ENCODE measurements at places on chromosomes 11 and 22.

DNA sequence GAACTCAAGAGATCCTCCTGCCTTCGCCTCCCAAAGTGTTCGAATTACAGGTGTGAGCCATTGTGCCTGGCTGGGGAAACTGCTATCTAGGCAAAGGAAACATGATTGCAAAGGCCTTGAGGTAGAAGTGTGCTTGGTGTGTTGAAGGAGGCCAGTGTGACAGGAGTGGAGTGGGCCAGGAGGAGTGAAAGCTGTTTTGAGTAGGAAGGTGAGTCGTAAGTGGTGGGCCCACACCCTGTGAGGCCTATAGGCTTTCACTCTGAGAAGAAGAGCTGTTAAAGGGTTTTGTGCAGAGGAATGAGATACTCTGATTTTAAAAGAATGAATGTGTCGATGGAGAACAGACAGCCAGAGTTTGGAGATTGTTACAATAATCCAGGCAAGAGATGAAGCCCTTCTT is 43.4 kb downstream of the WEE1 start:
- no peak for DNase-seq

DNA sequence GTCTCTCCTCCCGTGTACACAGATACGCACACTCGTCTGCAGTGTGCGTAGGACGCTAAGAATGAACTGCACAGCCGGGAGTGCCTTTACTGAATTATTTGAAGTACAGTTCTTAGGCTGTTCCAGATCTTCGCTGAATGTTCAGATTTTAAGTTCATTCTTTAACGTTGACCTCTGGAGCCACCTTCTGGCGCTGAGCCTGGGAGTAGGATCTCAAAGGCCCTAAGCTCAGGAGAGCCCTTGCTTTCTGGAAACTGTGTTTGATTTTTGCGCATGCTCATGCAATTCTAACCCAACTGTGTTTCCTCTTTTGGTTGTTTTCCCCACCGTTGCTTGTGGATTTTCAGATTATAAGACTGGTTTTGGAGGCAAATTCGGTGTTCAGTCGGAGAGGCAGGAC is 22.8 kb downstream of the CTTN start:
- DNase-seq, result no peak

DNA sequence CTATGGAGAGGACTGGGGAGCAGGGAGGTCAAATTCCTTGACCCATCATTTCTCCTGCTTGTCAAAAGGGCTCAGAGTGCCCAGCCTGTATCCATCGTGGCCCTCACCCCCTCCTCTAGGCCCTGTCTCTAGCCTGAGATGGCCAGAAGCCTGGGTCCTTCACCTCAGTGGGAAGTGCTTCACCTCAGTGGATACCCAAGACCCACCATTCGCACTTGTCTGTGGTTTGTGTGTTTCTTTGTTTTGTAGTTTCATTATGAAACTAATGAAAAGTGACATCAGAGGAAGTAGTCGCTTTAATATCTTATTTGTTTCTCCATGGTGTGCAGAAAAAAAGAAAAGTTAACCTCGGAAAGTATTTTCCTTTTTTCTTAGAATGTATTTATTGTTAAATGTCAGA is 194.0 kb upstream of the CADM1 start:
- DNase-seq, result no peak

DNA sequence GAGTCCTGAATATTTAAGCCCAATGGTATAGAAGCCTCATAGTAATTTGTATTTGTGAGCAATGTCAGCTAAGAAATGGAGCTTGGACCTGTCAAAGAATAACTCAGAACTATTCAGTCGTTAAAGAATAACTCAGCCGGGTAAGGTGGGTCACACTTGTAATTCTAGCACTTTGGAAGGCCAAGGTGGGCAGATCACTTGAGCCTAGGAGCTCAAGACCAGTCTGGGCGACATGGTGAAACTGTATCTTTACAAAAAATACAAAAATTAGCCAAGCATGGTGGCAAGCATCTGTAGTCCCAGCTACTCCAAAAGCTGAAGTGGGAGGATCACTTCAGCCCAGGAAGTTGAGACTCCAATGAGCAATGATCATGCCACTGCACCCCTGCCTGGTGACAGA is 1526.5 kb downstream of the LRRC4C start:
- no peak for DNase-seq

DNA sequence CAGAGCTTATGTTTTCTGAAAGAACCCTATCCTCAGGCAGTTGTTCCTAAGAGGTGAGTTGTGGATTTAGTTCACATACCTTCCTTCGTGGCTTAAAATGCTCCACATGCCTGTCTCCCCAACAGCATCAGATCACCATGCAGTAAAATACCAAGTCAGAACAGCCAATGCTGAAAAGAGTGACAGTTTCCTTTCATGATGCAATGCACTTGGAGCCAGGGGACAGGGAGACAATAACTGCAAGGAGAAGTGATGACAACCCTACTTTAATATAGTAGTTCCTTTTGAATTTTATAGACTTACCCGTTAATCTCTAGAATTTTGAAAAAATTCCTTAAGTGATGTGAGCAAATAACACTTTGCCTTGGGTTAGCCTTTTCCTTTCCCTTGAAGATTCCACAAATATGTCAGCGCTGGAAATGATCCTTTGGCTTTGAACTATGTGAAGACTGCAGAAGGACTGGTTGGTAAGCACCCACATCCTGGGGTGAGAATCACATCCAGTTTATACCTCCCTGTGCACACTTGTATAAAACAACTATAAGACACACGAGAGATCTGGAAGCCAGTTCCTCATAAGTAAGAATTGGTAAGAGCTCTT is 71.2 kb downstream of the PIWIL4 start:
- no peak for DNase-seq

GRCh38 chr11:118128310-118128709 is 24.3 kb downstream of the SCN4B start:
- no peak for DNase-seq

GRCh38 chr11:61524963-61525587 is 16.5 kb downstream of the LRRC10B start:
- no peak for DNase-seq

DNA sequence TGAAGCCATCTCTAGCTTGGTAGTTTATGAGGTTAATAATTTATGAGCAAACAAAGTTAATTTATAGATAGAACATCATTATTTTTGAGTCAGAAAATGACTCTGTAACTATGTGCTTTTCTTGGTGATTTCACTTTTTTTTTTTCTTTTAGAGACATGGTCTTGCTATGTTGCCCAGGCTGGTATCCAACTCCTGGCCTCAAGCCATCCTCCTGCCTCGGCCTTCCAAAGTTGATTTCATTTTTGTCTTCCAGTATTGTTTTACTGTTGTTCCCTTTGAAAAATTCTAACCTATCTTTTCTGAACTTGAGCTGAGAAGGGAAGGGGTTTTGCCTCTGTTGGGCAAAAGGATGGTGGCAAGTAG is 706 bp upstream of the CXCR5 start:
- no peak for DNase-seq

- no peak for DNase-seq
Observed at GRCh38 chr11:266676-267439, 11.3 kb upstream of the NLRP6 start.

- DNase-seq, result no peak
Observed at GRCh38 chr11:108923413-108923812, 258.5 kb downstream of the DDX10 start.

DNA sequence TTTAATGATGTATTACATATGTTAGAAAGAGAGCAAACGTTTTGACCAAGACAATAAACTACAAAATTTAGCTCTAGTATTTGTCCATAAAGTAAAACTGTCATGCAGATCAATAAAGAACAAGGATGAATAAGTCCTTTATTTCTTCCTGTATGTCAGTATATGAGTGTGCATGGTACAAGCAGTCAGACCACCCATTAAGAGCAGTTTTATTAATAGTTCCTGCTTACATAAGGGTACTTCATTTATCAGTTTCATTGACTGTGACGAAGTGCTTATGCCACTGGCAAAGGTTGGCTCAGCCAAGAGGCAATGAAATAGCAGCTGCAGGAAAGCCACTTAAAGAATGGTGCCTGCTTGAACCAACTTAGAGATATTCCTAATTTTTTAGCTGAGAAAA is 913.0 kb upstream of the CNTN5 start:
- DNase-seq, result no peak

GRCh38 chr11:110764485-110764884 is 52.2 kb upstream of the ARHGAP20 start:
- DNase-seq, result no peak

DNA sequence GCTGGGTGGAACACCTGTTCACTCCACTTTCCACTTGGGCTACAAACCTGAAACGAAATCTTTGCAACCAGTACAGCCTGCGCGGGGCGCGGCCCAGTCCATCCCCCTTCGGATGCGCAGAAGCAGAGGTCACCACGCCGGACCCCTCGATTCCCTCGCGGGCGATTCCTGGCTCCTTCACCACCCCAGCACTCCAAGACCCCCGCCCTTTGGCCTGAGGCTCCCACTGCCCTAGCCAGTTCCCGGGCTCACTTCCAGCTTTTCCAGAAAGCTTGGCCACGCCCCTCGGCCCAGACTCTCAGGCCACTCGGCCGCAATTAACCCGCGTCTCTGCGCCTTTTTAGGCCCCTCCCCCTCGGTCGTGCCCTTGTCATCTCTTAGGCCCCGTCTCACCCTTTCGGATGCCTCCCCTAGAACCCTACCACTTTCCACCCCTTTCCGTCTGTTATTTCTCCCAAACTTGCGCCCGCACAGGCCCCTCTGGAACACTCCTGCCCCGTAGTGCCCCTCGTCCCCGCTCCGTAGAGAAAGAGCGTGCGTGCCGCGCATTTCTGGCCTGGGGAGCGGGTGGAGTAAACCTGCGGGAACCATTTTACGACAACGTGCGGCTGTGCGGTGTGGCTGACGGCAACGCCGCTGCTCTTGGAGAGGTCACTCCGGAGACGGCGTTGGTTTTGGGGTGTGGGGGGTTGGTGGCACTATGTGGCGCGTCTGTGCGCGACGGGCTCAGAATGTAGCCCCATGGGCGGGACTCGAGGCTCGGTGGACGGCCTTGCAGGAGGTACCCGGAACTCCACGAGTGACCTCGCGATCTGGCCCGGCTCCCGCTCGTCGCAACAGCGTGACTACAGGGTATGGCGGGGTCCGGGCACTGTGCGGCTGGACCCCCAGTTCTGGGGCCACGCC is at the start of gene DLAT:
DLAT (plus strand) TSS at position 636 of the 906 bp plus-strand sequence; CDS start at position 701, 65 bp downstream.
- peak; percentile 67 for DNase-seq

- DNase-seq, result no peak
Observed at GRCh38 chr22:39502789-39503409, 809 bp downstream of the MIEF1 start.

DNA sequence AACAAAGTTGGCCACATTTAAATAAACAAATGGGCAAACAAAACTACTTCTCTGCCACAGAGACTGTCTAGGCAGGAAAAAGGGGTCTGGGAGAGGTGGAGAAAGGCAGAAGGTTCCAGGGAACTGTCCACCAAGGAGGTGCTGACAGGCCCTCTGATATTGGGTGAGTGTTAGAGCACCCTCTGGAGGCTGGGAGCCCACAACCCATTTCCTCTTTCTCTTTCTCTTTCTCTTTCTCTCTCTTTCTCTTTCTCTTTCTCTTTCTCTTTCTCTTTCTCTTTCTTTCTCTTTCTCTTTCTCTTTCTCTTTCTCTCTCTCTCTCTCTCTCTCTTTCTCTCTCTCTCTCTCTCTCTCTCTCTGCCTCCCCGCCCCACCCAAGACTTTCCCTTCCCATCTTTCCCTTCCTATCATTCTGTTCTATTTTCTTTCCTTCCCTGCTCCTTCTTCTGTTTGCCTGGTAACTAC is 912.8 kb downstream of the DLG2 start:
- no peak for DNase-seq

- DNase-seq, result no peak
Observed at GRCh38 chr22:30381264-30381663, 5.9 kb downstream of the RNF215 start.

DNA sequence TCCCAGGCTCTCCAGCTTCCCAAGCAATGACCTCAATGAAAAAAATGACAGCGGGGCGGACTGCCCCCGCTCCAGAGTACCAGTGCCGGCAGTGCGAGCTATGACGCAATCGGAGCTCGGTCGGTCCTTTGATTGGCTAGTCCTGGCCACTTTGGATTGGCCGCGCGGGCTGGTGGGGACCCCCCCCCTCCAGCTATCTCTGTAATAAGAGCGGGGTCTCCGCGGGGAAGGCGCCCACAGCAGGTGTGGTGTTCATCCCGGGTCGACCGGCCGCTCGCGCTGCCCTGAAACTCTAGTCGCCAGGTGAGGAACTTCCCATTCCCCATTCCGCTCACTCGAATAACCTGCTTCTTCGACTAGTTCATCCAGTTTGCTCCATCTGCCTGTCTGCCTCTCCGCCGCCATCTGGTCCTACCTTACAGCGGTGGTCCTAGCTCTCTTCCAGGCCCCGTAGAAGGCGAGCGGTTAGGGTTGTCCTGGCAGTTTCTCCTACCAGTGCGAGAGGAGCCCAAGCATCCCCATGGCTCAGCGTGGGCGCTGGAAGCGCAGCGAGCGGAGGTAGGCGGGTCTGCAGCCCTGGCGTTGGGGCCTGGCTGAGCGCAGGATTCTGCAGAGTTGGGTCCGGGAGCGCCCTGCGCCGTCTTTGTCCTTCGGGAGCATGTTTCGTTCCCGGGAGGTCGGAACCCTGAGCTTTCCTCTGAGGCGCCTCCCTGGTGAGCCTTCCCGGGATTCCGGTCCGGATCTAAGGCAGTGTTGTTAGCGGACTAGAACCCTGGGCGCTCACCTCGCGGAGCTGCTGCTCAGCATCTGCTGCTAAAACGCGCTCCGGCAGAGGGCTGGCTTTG is at the start of gene CALCB:
CALCB (plus strand) TSS at position 233 of the 845 bp plus-strand sequence. CDS start 1,126 bp downstream, outside the sequence.
- DNase-seq, result no peak

GRCh38 chr11:56045538-56045937 is 18.1 kb downstream of the OR5AS1 start:
- no peak for DNase-seq

GRCh38 chr11:61947486-61948210 is 2.5 kb upstream of the BEST1 start:
- peak; percentile 34 for DNase-seq

DNA sequence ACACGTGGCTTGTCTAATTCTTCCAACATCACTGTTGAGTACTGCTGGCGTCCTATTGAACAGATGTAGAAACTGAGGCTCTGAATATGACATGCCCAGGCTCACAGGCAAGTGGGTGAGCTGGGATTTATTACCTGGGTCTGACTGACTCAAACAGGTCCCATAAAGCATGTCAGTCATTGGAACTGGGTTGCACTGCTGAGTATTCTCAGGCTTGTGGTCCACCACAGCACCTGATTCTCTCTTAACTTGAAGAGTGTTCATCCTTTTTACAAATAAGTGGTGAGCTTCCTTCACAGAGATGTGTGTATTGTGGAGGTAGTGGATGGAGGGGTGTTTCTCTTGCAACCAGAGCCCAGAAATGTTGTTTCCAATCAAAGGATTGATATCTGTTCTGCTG is 44.5 kb downstream of the SC5D start:
- no peak for DNase-seq

DNA sequence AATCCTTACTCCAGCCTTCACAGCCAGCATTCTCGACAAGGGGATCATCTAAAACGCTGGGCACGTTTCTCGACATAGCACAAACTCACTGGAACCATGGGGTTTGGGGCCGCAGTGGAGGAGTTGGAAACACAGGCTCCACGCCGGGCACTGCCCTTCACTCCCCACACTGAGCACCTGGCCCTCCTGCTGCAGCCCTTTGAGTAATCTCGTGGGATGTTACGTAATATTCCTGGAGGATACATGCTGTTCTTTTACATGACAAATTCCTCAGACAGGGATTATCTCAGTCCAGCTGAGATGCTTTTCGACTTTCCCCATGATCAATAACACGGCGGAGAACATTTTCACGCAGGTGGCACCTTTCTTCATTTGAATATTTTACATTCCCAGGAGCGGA is 408.0 kb downstream of the SHANK2 start:
- no peak for DNase-seq

GRCh38 chr22:29816128-29816527 is 21.9 kb downstream of the ASCC2 start:
- no peak for DNase-seq

- DNase-seq, result no peak
Observed at GRCh38 chr11:40825201-40825834, 634.1 kb downstream of the LRRC4C start.
